ENCODE measurements at places on chromosomes 1 and 21.

DNA sequence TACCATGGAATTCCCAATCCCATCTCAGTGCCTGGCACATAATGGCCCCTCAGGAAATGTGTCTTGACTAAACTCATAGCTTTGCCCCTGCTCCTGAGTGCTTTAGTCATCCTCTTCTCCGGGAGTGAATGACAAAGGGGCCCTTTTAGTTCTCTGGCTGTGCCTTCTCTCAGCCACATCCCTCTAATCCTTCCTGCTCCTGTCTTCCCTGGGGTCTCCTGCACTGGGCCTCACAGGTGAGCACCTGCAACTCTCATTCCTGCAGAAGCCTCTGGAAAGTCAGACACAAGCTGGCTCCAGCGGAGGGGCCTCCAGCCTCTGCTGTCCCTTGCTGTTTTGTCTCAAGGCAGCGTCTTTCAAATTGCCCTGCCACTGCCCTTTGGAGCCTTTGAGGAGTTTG, 14.0 kb upstream of the ETV3L start:
- no peak for DNase-seq

DNA sequence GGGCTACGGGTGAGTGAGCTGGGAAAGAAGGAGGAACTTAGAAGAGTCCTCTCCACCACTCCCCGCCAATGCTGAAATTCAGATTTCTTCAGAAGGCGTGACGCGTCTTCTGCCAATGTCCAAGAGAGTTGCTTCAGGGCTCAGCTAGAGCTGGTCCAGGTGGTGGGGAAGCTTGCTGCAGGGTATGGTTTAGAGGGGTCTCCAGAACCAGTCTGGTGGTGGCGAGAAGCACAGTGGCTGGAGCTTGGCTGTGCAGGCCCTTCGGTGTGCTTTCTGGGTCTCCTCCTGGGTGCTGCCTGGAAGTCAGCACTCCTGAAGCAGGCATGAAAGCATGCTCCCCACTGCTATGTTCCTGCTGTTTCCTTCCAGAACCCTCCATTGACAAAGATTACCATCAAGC, 387.2 kb downstream of the PTPRU start:
- no peak for DNase-seq

DNA sequence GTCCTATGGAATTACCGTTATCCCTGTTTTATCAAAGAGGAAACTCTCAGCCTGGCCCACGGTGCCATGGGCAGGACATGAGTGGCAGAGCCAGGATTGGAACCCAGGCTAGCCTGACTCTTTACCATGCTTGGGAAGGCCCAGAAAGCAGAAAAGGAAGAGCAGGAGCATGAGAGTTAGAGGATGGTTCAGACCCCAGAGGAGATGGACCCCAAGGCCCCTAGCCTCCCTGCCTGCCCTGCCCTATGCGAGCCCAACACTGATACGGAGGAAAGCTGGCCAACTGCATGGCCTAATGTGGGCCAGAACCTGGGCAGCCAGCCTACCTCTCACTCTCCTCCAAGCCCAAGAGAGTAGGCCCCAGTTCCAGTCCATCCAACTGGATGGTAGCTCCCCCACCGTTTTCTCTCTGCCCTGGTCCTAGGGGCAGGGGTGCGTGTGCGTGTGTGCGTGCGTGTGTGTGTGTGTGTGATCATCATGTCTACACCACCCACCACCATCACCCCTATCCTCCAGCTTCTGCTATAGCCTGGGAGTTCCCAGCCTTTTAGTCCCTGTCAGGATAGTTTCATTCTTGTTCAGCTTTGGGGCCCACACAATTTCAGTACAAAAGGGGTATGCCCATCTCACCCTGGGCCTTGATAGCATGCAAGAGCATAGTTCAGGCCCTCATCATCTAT, 15.4 kb upstream of the MEX3A start:
- peak; percentile 54 for DNase-seq

DNA sequence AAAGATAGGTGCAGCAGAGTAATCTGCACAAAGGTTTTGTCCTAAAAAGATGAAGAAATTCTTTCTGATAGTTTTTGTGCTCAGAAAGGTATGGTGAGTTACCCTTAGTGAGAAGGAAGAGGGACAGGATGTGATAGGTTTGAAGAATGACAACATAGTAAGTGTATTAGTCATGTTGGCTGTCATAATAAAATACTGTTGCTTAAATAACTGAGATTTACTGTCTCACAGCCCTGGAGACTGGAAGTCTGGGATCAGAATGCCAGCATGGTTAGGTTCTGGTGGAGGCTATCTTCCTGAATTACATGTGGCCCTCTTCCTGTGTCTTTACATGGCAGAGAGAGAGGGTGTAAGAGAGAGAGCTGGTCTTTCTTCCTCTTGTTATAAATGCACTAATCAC, 965.2 kb downstream of the TTLL7 start:
- DNase-seq, result no peak

GRCh38 chr1:40848530-40849189, 13.5 kb downstream of the CITED4 start:
- DNase-seq, result no peak

GRCh38 chr1:179178950-179179349, 50.5 kb downstream of the ABL2 start:
- DNase-seq, result no peak

GRCh38 chr1:174815474-174815908, 184.3 kb upstream of the CACYBP start:
- DNase-seq, result no peak

GRCh38 chr1:26469558-26469957, 2.7 kb upstream of the HMGN2 start:
- DNase-seq, result no peak

GRCh38 chr1:175390522-175391254, 198.1 kb upstream of the KIAA0040 start:
- no peak for DNase-seq

DNA sequence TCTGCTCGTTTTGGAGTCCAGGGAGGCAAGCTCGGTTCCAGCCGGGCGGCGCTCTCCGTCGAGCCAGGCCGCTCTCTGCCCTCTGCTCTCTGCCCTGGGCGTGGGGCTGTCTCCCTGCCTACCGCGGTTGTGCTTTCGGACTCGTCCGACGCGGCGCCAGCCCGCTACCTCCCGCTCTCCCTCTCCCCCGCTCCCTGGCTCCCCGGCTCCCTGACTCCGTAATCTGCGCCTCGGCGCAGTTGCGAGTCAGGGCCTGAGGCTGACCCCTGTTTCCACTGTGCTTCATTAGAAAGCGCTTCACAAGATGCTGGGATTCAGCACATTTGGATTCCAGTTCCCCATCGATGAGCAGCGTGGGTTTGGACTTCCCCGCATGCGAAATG, 2.2 kb downstream of the SOX13 start:
- no peak for DNase-seq

DNA sequence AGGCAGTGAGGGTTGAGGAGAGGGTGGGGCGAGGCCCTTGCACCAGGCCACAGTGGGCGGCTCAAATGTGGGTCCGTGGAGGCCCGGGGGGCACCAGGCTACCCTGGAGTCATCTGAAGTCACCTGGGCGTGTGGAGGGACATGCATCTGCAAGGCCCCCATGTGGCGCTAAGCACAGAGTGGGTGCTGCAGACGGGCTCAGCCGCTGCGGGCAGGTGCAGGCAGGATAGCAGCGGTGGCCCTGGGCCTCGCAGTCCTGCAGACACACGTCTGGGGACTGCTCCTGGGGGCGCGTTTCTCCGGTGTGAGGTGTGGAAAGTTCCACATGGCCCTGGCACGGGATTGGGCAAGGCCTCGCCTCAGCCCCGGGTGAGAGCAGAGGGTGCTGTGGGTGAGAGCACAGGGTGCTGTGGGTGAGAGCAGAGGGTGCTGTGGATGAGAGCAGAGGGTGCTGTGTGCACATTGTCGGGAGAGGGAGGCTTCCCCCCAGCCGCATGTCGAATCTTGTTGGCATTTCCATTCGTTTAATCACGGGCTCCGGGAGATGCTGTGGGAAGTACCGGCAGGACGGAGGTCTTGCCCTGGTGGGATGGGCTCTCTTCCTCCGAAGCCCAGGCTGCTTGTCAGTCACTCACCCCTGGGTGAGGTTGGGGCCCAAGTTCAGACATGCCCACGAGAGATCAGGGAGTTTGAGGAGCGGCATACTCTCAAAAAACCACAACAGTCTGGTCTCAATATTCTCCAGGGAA, 46.5 kb downstream of the TP73 start:
- no peak for DNase-seq

GRCh38 chr1:248688527-248689298, 13.9 kb downstream of the OR14I1 start:
- no peak for DNase-seq

DNA sequence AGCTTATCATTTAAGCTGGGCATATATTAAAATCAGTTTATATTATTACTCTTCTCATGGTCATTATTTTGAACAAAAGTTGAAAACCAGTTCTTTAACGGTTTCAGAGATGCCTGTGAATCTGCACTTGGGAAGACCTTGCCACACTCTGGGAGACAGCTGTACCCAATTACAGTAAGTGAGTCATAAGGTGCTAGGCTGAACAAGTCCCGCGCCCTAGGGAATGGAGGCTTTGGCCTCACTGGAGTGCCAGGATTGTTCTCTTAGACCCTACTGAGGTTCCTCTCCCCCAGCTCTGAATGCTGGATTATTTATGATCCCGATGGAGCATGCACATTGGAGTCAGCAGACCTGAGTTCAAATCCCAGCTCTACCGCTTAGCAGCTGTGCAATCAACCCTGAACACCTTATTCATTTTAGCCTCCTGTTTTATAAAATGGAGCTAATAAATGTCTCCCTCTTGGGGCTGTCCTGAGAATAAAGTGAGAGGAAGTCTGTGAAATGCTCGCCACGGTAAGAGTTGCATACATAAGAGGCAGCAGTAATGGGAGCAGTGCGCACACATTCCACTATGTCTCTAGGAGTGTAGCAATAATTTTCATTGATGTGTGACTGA, 266.2 kb downstream of the FOXD2 start:
- DNase-seq, result no peak

- DNase-seq, result no peak
Observed at GRCh38 chr1:102219463-102219862, 222.7 kb upstream of the OLFM3 start.

DNA sequence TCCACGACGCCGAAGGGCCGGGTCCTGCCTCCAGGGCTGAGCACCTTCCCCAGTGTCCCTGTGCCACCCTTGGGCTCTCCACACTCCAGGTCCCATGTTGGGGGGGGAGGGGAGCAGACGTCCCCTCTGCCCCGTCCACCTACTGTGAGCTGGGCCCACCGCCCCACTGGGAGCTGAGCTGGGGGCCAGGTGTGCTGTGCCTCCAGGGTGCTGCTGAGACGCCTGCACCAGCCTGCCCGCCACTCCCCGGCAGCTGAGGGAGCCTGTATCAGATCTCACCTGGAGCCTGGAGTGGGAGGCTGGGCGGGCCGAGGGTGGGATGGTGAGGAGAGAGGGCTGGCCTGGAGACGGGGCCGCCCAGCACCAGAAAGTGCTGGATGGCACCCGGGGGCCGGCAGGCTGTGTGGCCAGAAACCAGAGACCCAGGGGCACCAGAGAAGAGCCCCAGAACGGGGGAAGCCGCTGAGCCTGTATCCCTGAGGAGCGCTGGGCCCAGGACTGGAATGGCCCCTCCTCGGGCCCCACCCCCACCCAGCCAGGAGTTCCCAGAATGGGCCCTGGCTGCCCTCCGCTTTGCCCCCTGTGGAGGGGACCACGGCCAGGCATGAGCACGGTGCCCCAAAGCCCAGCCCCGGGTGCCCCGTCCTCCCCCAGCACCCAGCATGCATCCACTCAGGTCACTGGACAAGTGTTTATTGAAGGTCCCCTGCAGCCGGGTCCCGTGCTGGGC, 3.4 kb downstream of the TNFRSF18 start:
- no peak for DNase-seq

- DNase-seq, result no peak
Observed at GRCh38 chr1:99171184-99171813, 93.0 kb upstream of the PLPPR4 start.

- DNase-seq, result no peak
Observed at GRCh38 chr1:175857756-175858155, 114.4 kb upstream of the TNR start.

DNA sequence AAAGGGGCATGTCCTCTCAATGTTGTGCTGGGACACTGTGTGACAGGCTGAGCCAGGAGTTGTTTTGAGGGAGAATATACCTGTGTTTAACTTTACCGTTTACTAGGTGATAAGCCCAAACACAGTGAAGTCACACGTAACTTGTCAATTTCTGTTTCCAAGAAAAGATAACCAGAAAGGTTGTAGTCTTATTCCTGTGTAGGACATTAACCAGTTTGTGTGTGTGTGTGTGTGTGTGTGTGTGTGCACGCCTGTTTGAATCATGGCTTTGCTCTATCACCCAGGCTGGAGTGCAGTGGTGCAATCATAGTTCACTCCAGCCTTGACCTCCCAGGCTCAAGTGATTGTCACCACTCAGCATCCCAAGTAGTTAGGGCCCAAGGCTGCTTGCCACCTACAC, 83.6 kb downstream of the MRPS6 start:
- DNase-seq, result no peak

DNA sequence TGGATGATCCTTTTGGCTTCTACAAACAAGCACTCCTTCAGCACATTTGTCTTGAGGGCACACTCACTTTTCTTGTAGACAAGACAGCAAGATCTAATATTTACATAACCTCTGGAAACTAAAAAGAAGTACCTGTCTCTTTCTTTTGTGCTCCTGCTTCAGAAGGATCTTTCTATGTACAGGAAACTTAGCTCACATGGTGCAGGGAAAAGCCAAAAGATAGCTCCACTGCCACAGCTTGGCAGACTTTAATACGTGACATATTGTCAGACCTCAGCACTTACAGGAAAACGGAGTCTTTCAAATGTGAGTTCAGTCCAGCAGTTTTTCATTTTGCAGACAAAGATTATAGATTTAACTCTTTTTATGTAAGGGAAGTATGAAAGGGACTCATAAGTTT, 225.5 kb upstream of the SAMSN1 start:
- no peak for DNase-seq

DNA sequence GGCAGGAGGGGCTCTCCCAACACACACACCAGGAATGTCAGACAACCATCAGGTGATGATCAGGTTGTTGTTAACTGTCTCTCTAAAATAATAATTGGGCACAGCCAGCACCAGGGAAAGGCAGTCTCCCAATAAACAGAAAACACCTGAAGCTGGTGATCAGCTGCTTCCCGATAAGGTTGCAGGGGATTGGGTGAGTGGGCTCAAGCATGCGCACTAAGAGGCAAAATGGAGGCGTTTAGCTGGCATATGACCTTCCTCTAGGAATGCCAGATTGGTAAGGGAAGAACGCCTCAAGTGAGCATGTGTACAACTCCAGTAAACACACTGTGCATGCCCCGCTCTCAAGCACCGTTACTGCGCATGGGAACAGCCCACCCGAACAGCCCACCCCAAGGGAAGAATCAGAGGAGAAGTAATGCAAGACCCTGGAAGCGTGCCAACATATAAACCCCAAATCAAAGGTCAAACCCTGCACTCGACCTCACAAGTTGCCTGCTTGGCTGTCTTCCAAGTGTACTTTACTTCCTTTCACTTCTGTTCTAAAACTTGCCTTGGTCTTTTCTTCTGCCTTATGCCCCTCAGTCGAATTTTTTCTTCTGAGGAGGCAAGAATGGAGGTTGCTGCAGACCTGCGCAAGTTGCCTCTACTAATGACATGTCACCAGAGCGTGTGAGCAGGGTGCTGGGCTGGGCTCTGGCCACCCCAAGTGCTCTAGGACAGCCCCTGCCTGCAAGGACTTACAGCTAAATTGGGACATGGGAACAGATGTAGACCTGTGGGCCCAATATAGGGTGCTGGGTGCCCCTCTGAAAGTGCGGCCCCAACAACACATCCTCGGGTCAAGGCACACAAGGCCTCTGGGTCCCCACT, 200.8 kb downstream of the RHOU start:
- DNase-seq, result no peak

GRCh38 chr1:236455243-236455642, 61.2 kb downstream of the EDARADD start:
- no peak for DNase-seq

GRCh38 chr1:207925210-207925609, 14.3 kb upstream of the CD34 start:
- DNase-seq, result no peak

Measured in stimulated activated CD4-positive, alpha-beta T cell treated with anti-CD3 and anti-CD28 coated beads, Interleukin-4, amount 100 ng/mL, for 1 hour (primary cell).